Umbilical cord (tissue), 2 donors: ENCODE measurements at places on chromosomes 6 and 20. TPM values are rescaled to one million over a fixed set of nuclear protein-coding genes. Genes with fewer than 3 reads are reported as not detected.

SNAP91 gene
- total RNA-seq = 0.72 TPM

CLPSL1 gene
- not detected for total RNA-seq

NKX2-4 gene
- total RNA-seq = not detected

ZNF184 gene
- 24.6 TPM for total RNA-seq

CALHM6 gene
- total RNA-seq = 25.5 TPM

CST5 gene
- total RNA-seq = not detected

SRMS gene
- not detected for total RNA-seq

MEP1A gene
- 2.2 TPM for total RNA-seq

HLA-A gene
- total RNA-seq = 206 TPM

TNXB gene
- total RNA-seq = 24.1 TPM

CRIP3 gene
- 5.5 TPM for total RNA-seq

MAK gene
- 2.2 TPM for total RNA-seq

HLA-DQA2 gene
- not detected for total RNA-seq

DNA sequence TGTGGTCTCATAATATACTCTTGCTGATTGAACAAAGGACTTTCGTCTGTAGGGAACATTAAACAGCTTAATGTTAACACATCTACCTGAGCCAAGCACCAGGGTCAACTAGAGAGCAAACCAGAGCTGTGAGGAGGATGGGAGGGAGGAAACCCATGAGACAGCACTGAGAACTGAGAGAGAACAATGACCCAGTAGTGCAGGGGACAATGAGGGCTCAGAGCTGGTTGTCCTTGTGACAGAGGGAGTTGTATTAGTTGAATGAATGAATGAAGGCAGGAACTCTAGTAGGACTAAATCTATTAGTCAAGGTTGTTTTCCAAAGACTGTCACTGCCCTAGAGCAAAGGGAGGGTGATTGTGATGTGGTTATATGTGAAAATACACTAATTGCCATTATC lies 28.2 kb upstream of the GSTA4 start:
- no peak for DNase-seq

- DNase-seq = no peak
These were observed 1.2 kb downstream of the CBFA2T2 start for GRCh38 chr20:33490934-33491656.

DNA sequence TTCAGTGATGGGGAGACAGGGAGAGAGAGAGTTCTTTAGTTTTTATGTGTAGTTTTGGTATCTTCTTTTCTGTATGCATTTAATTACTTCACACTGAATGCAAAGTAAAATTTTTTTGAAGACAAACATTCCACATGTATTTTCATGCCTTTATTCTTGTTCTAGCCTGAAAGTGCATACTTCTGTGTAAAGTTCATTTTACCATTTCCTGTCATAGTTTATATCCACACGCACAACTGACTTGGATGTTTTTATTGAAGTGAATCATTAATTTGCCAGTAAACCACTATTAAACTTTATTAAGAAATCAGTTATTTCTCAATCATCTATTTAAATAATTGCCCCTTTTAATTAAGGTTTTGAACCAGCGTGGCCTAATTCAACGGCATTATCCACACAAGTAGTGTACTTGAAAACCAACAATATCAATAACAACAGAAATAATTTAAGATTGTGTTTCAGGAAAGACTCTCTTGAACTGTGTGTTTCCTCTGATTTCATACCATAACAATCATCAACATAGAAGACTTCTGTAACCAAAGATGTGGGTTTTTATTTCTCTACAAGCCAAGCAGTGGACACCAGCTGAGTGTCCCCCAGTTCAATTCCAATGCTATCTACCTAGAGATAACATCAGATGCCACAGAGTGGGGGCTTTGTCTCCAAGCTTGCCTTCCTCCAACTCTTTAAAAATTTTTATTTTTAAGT lies 512.7 kb upstream of the JAG1 start:
- DNase-seq = no peak

- no peak for DNase-seq
These were observed 7.9 kb upstream of the TREM1 start for GRCh38 chr6:41294214-41294872.

GRCh38 chr6:137927777-137928218 lies 60.7 kb downstream of the TNFAIP3 start:
- DNase-seq = no peak

DNA sequence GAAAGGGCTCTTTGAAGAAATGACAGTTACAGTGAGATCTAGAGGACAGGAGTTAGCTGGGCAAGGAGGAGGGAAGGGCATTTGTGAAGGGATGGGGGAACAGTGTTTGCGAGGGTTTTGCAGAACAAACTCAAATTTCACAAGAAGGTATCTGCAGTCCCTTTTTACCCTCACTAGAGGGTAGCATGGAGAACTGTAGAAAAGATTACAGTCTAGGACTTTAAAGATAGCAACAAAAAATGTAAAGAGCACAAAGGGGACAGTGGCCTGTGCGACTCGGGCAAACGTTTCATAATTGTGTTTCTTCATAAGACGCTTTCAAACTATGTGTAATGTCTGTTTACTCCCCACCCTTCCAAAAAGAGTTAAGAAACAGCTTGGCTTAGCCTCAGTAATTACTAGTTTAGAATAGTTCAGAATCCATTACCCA lies 21.2 kb upstream of the ASXL1 start:
- DNase-seq = no peak

DNA sequence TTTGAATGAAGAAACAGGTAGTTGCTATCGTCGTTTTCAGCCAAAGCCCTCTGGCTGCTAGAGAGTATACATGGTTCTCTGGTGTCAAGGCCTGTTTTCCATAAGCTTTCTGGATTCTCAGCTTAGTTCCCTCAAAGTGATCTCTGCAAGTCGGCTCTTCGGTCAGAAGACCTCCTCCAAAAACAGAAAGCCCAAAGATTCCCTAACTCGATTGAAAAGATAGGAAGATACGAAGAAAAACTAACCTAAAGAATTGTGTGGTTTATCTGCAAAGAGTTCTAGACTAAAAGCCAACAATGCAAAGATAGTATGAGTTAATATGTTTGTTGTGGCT lies 545 bp upstream of the ASCC3 start:
- DNase-seq = peak; percentile 47

DNA sequence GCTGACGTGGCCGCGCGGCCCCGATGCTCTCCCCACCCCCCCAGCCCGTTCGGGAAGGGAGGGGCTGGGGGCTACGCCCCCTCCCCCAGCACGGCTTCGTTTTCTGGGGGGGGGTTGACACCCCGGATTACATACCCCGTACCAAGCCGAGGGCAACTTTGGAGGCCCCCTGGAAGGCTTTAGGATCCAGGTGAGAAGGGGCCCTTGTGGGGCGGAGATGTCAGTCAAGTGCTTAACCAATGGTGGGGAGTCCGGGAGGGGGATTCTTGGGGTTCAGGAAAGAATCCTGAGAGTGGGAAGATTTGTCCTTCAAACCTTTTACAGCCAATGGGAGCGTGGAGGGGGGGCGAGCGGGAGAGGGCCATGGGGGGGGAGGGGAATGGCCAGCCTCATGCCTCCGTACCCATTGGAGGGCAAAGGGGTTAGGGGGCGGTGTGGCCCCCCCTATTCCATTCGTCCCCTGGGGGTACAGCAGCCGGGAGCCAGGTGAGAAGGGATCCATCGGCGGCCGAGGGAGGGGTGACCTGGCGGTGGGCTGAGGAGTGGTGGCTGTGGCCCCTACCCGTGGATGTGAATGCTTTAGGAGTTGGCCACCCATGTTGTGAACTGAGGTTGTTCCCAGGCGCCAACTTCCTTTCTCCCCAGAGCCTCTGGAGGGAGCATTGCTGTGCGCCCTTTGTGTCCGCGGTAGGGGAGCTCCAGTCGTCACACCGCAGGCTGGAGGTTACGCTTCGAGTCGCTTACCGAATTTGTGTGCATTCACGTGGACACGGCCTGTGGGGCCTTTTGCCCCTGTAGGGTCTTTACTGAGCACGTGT lies 682 bp downstream of the BRD2 start:
- peak; percentile 88 for DNase-seq

DNA sequence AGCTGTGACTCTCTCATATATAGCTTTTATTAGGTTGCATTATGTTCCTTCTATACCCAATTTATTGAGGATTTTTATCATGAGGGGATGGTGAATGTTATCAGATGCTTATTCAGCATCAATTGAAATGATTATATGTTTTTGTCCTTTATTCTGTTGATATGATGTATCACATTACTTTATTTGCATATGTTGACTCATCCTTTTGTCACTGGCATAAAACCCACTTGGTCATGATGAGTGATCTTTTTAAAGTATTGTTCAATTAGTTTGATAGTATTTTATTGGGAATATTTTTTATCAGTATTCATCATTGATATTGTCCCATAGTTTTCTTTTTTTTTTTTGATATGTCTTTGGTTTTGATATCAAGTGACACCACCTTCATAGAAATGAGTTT lies 529.9 kb downstream of the MMUT start:
- DNase-seq = no peak

DNA sequence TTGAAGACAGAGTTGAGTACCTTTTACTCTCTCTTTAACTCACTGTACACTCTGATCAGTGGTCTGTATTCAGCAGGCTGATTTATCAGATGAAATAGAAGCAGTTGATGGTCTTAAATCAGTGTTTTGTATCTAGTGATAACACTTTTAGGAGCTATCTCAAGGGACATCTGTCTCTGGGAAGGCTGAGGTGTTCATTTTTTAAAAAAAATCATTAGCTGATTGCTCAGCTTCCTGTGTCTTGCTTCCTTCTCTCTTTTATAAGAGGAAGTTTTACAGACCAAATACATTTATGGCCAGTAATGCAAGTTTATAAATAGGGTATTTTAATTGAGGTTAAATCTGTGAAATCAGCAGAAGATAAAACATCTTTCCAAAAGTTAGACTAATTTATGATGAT lies 12.0 kb upstream of the CCDC170 start:
- DNase-seq = no peak

DNA sequence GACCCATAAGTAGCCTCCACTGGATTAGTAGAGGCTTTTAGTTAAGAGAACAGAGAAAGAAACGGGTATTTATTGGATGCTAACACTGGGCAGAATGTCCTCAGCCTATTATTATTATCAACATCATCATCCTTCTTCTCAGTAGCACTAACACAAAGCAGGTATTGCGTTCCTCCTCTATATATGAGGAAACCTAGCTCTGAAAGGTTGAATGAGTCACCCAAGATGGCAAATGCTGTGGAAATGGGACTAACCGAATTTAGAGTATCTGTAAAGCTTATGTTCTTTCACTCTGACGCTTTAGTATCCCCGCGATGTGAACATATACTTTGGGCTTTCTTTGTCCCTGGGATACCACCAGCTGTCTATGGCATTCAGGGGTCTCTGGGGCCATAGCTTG lies 77.0 kb downstream of the ADTRP start:
- DNase-seq = no peak

GRCh38 chr6:31657406-31658157 lies 1.9 kb downstream of the APOM start:
- no peak for DNase-seq

DNA sequence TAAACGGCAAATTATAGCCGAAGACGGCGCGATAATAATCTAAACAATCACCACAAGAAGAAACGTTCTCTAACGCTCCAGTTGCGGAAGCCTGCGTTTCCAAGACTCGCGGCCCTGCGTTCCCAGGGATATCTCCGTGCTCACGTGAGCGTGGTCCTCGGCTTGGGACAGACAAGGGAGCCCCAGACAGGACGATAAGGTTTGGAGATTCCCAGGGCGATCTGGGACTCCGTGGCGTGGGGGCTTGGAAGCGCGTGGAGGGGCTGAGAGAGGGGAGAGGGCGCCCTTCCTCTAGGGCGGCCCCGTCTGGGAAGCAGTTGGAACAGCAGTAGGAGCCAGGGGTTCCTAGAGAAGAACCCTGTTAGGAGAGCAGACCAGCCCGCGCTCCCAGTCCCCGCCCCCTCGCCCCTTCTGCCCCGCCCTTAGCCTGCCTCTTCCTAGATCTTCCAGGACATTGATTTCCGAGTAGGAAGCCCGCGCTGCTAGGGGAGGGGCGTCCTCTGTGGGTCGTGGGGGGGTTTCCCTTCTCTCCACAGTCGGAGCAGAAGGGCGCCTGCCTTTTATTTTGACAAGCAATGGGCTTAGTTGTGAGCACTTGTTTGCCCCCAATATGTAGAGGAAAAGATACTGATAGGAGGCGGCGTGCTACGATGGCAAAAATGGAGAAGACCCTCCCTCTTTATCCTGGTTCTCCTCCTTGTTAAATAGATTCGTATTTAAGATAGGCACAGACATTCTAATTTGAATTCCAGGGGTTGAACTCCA lies 10.6 kb downstream of the NRN1 start:
- DNase-seq = no peak

- no peak for DNase-seq
These were observed at the start of gene ESR1 for GRCh38 chr6:151807513-151808370. ESR1 (plus strand) TSS chr6:151807682; CDS start chr6:151807913, 231 bp downstream.

GRCh38 chr6:111377558-111378120 lies 105.4 kb downstream of the REV3L start:
- no peak for DNase-seq

DNA sequence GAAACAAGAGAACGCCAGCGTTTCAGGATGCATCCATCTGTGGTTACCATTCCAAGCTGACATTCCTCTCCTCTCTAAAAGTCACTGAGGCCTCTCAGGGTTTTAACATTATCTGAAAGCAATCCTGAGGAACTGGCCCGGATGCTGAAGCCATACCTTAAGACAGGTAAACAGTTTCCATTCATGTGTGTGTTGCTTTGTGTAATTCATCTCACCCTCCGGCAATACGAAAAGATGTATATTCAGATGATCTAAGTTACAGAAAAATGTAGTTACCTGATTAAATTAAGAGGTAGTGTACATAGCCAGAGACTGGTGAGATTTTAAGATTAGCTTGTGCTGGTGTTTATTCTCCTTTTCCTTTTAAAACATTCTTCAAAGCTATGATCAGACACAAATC lies 68.4 kb upstream of the BACH2 start:
- DNase-seq = peak; percentile 40

- no peak for DNase-seq
These were observed 545.6 kb downstream of the KIF16B start for GRCh38 chr20:16027686-16028085.

DNA sequence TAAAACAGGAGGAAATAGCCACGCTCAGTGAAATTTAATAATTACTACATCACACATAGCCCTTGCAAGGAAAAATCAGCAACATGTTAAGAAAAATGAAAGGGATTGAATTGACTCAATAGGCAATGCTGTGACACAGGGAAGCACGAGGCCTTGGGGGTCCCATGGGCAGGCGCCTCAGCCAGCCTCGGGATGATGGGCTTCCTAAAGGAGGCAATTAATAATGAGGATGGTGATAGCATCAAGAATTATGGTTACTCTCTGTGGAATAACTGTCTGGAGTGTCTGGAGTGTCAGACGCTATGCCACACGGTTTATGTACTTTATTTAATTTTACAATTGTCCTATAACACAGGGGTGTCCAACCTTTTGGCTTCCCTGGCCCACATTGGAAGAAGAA lies 130.2 kb downstream of the TBC1D7 start:
- no peak for DNase-seq

- DNase-seq = no peak
These were observed at the start of gene TAAR9 for GRCh38 chr6:132537977-132538376. TAAR9 (plus strand) TSS chr6:132538277; CDS start chr6:132538290, 13 bp downstream.

GRCh38 chr20:4749326-4749725 lies 27.6 kb downstream of the PRND start:
- no peak for DNase-seq

- DNase-seq = no peak
These were observed 304.9 kb downstream of the TAF4 start for GRCh38 chr20:61760731-61761130.

GRCh38 chr6:11575408-11576033 lies 38.0 kb downstream of the TMEM170B start:
- peak; percentile 85 for DNase-seq

GRCh38 chr6:39357998-39358686 lies 35.6 kb upstream of the KCNK16 start:
- peak; percentile 91 for DNase-seq
